ENCODE measurements at places on chromosomes 3 and 15.

- peak; percentile 68 for DNase-seq
These were observed 8.1 kb downstream of the FAM131A start for GRCh38 chr3:184345317-184346144.

GRCh38 chr15:39586387-39587095 lies 5.7 kb downstream of the THBS1 start:
- no peak for DNase-seq

DNA sequence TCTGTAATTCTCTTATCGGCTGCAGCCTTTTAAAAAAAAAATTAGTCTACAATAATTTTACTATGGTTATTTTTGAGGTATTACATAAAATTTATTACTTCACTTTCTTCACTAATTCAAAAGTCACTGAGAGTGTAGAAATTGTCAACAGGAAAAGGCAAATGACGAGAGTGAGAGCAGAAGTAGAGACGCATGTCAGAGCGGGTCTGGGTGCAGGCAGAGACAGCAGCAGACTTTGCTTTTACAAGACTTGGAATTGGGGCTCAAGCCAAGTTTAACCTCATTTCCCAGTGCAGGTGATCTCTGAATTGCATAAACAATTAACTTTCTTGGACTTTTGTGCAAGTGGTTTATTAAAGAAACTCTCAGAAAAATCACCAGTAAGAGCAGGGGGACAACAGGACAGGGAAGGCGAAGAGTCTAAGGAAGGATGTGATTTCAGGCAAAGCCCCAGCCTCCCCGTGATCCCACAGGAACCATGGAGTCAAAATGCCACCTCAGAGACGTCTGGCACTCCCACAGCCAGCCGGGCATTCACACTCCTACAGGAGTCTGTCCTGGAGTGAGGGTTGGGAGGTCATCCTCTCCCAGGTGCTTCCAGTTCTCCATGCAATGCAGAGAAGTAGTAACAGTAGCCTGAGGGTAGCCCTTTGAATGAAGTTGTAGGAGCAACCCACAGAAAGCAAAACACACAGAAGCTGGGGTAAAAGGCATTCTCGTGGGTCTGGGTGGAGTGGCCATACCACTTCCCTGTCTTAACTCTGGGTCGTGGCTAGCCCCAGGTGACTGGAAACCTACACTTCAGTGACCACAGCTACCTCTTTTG lies 274.0 kb upstream of the TGFBR2 start:
- DNase-seq: no peak

DNA sequence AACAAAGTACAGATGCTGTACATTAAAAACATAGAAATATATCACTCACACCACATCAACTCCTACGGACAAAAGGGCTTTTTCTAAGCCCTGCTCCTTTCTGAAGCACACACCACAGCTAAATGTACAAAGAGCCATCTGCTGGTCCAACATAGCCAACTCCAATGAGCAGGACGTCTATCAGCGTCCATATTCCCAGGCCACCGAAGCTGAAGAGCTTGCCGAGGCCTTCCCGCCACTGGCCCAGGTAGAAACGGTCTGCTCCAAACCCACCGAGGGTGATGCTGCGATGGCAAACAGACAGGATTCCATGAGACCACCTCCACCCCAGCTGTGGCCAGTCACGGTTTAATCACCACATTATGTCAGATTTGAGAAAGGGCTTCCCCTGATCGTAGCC lies 9.8 kb downstream of the TM2D3 start:
- no peak for DNase-seq

- no peak for DNase-seq
These were observed 14.2 kb upstream of the TMEM158 start for GRCh38 chr3:45240292-45240691.

GRCh38 chr3:171251835-171252234 lies 208.4 kb downstream of the TNIK start:
- no peak for DNase-seq

DNA sequence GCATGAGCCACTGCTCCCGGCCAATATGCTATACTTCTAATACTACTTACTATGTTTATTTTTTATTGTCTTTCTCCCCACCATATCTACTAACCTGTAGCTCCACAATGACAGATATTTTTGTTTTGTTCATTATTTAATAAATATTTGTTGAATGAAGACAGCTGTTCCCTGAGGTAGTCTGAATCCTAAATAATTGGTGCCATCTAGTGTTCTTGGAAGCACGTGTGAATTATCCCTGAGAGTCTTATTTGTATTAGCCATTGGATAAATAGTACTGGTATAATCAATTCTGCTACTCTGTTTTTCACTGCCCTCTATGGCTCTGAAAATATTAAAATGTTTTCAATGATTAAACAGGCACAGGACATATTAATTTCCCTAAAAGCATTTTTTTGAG lies 5.6 kb upstream of the APPL1 start:
- DNase-seq: no peak

All from SK-N-DZ (cell line).